ENCODE measurements at places on chromosomes 5 and 9.

DNA sequence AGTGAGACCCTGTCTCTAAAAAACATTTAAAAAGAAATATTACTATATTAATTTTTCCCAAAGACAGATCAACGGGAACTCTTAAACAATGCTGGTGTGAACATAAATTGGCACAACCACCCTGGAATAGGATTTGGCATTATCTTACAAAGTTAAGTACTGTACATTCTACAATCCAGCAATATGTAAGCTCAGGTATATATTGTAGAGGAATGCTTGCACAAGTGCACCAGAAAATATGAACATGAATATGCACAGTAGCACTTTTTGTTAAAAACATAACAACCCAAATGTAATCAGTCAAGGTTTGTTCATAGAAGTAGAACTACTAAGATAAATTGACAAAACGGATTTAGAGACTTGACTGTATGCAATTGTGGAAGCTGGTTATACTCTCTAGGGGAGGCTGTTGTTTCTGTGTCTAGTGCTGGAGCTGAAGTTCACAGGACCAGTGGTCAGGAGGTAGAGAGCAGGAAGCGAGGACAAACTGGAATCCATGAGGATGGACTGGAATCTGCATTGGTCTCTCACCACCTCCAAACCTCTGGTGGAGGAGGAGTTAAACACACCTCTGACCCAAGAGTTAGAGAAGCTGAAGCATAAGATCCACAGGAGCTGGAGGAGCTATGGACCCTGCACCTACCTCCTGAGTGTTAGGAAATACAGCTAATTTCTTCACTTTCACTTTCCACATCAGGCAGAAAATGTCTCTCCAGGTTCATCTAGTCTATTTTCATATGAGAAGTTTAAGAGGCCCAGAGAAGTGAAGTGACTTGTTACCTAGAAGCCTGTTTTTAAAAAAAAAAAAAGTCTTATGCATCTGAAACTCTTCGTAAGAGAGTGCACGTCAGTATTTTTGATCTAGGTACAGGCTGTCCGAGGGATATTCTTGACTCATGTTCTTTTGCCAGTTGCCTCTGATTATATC, 20.3 kb upstream of the RIC1 start:
- DNase-seq: peak; percentile 47

DNA sequence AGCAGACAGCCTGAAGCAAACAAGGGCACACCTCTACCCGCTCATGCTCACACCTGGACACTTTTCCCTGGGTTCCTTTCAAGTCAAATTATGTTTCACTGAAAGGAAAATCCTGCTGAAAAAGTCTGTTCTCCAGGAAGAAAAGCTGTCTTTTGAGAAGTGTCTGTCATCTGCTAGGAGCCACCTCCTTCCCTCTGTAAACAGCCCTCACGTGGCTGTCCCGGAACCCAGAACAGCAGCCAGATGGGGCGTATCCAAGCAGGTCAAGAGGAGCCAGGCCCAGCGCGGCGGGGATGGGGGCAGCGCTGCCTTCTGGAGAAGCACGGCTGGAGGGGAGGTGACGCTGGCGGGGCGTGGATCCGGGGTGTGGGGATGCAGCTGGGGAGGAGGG, at the start of gene PNPLA7:
Gene PNPLA7 (minus strand): TSS at position 172 of the 391 bp plus-strand sequence. CDS start 205 bp downstream, outside the sequence.
- DNase-seq: peak; percentile 63

DNA sequence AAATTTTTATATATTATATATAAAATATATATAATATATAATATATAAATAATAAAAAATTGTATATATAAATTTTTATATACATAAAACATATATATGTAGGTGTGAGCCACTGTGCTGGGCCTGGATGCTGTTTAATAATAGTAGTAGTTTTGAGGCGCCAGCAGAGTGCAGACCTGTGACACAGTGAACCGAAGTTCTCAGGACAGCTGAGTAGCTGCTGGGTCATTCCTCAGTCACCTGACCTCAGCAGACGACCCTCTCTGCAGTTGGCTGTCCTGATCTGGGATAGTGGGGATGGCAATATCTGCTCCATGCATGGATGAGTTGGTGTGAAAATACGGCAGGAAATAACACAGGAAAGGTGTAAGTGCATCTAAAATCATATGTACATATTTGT, 3.3 kb upstream of the SNX18 start:
- DNase-seq: no peak

DNA sequence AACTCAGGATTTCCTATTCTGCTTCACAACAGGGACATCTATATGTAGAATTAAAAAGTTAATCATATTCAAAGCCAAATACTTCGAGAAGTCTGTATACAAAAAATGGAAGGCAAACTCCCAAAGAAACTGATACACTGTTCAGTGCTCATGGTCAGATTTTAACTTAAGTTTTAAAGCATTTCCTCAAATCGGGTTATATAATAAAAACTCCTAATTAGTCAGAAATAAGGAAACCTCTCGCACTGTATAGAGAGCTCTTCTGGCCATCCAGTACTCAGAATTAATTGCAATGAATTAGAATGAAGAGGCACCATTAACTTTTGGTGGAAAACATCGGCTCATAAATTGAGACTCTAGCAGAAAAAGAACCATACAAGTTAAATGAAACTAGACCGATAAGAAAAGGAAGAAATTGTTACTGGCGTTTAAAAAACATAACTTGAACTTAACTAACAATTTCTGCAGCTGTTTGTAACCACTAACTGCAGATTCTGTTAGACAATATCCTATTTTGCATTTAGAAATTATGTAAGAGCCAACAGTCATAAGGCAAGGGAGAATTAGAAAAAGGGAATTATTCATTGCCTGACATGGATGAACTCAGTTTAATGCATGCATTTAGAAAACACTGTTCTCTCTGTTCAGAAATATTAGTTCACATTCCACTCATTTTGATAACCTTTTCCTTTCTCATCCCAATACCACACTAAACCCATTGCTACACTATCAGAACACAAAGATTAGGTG, 96.6 kb downstream of the FNBP1 start:
- DNase-seq: no peak

GRCh38 chr9:79264511-79265355, 307.0 kb upstream of the TLE4 start:
- no peak for DNase-seq

- DNase-seq: no peak
Observed at GRCh38 chr9:138045541-138046490, 168.2 kb downstream of the CACNA1B start.

GRCh38 chr9:32906213-32906612, 95.2 kb downstream of the APTX start:
- no peak for DNase-seq

GRCh38 chr5:124444147-124444775, 302.2 kb downstream of the ZNF608 start:
- DNase-seq: no peak

DNA sequence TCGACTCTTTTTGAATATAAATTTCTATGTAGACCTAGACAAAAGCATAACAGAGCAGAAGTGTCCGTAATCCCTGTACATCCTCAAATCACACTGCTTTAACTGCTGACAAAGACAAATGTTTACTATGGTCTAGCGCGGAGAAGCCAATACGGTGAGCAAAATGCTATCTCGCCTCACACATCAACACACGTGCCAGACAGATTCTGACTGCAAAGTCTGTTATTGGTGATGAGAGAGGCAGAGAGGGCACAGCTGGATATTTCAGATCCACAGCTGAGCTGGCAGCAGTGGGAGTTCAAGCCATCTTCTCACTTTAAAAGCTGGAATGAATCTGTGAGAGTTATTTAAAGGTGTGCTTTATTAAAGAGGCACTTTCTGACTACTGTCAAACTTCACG, 124.3 kb downstream of the ARL15 start:
- DNase-seq: no peak

DNA sequence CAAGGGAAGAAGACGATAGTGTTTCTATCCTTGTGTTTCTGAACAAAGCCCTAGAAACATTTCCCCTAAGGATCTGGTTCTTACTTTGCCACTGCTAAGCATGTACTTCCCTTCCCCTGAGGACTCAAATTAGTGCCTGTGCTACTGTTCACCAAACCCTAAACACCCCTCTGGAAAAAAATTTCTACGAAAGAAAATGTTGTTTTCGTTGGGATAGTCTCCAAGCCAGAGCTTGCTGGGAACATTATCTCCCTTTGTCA, 294.6 kb downstream of the BNC2 start:
- no peak for DNase-seq

DNA sequence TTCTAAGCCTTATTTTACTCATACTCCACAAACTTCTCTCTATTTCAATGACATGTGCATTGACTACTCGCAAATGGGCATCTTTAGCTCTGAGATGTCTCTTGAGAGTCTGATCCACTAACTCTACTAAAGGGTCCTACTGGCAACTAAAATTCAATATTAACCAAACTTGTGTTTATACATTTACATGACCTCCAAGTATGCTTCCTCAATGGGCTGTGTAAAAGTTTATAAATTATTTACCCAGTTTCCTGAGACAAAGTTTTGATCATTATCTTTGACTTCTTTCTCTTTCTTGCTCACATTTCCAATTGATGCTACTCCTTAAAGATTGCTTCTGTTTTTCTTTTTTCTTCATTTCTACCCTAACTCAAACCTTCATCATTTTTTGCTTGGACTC, 510.1 kb upstream of the DAB2 start:
- DNase-seq: no peak

GRCh38 chr9:111937301-111937700, 40.7 kb downstream of the UGCG start:
- DNase-seq: no peak

DNA sequence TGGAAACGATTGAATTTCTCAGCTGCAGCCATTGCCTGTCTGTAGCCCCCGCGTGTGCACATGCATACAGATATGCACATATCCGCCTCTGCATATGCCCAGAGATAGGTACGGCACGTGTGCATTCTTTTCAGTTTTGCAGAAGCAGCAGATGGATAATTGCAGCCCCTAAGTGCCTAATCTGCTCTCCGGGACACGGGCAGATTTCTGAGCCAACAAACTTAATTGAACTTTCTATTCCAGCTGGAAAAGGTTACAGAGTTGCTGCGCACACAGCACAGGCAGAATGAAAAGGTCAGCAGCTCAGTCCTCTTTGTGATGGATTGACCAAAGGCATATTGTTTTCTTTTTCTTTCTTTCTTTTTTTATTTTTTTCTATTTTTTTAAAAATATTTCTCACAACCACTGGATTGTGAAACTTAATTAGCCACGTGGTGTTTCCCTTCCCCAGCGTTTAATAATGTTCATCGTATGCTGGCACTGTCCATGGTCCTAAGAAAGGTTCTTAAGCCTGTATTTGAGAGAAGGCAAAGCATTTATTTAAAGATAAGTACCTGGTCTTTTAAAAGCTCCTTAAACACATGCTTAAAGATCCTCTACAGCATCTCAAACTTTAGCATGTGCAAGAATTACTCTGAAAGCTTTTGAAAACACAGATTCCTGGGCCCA, 270.2 kb upstream of the BRINP1 start:
- DNase-seq: peak; percentile 19

DNA sequence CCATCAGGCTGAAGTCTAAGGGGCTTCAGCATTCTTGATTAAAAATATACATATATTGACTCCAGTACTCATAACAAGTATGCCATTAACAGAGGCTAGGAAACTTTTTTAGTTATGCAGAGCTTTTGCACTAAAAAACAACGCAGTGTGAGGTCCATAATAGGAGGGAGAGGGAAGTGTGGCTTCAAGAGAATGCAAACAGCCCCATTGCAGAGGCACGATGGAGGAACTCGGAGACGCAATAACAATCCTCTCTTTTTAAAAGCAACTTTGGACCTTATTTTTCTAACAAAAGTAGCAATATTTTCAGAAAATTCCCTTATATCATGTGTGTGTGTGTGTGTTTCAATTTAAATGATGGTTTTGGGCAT, 150.0 kb upstream of the PTCH1 start:
- DNase-seq: no peak

GRCh38 chr5:142385194-142385593, 60.4 kb upstream of the SPRY4 start:
- no peak for DNase-seq

DNA sequence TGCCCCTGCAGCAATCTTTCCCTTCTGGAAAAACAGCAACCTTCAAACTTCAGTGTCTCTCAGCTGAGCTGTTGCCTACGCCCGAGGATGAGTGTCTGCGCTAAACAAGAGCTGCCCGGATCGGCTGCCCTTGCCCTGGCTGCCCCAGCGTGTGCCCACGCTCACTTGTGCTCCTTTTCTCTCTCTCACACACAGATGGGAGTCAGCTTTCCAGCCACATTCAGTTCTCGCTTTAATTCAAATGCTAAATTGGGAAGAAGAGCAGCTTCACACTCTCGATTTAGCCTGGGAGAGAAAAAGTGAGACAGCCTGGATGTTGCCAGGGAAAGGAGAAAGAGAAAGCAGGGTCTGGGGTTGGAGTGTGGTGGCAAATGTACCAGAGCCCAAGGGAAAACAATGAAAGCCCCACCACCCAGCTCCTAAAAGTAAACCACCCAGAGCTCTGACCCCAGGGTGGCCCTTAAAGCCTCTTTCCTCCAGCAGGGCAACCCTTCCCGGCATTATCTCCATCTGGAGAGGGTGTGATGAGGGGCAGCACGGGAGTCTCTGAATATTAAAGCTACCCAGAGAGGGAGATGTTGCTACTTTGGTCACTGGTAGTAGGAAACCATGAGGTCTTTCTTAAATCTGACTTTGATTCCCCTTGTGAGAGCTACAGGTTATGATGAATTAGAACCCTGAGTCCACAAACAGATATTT, 9.9 kb upstream of the EGR1 start:
- DNase-seq: no peak

- DNase-seq: no peak
Observed at GRCh38 chr9:77957652-77958051, 74.0 kb downstream of the GNAQ start.

- DNase-seq: no peak
Observed at GRCh38 chr5:109275919-109276318, 133.9 kb downstream of the PJA2 start.

- DNase-seq: peak; percentile 66
Observed at GRCh38 chr5:149632311-149633251, 51.3 kb downstream of the ARHGEF37 start.

- peak; percentile 54 for DNase-seq
Observed at GRCh38 chr9:98118640-98119601, at the start of gene TRIM14. Gene TRIM14, minus strand, starts transcription at chr9:98119222. Its CDS starts 34 bp downstream, at chr9:98119188.

DNA sequence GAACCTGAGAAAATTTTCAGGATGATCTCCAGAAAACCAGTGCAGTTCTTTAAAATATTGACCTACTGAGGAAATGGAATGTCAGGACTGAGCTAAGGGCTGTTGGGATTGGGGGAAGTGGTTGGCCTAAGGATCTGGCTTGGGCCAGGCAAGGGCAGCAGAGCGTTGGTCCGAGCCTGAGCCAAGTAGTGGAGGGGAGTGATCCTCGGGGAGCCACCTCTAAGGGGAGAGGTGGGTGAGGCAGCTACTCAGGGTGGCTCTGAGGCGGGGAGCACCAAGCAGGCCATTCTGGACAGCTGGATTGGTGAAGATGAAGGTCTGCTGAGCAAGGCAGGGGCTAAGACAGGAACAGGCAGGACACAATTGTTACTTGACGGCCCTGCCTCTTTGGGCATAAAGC, 11.5 kb downstream of the CAMK4 start:
- DNase-seq: no peak

DNA sequence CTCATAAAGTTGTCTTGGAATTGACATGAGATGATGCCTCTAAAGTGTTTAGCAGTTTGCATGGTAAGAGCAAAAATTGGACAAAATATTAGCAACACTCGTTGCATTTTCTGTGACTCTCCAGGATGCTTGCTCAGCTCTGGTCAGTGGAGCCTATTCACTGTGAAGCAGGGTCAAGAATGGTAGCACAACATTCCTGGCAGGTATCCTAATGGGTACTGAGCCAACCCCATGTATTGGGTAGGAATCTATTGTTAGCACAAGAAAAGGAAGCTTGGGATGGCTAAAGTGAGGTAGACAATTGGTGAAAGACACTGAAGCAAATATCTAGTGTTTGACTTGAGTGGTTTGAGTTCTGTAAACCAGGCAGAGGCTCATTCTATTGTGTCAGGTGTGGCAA, 10.4 kb upstream of the ACTBL2 start:
- DNase-seq: peak; percentile 59

- peak; percentile 26 for DNase-seq
Observed at GRCh38 chr9:18297056-18297841, 176.7 kb upstream of the ADAMTSL1 start.

Measured in lung microvascular endothelial cell (primary cell).